CD8-positive, alpha-beta T cell (primary cell): ENCODE measurements at places on chromosomes 5 and 9. TPM values are rescaled to one million over a fixed set of nuclear protein-coding genes. Genes with fewer than 3 reads are reported as not detected.

GRCh38 chr9:110801426-110801825 lies 132.8 kb downstream of the MUSK start:
- no peak for DNase-seq

DNA sequence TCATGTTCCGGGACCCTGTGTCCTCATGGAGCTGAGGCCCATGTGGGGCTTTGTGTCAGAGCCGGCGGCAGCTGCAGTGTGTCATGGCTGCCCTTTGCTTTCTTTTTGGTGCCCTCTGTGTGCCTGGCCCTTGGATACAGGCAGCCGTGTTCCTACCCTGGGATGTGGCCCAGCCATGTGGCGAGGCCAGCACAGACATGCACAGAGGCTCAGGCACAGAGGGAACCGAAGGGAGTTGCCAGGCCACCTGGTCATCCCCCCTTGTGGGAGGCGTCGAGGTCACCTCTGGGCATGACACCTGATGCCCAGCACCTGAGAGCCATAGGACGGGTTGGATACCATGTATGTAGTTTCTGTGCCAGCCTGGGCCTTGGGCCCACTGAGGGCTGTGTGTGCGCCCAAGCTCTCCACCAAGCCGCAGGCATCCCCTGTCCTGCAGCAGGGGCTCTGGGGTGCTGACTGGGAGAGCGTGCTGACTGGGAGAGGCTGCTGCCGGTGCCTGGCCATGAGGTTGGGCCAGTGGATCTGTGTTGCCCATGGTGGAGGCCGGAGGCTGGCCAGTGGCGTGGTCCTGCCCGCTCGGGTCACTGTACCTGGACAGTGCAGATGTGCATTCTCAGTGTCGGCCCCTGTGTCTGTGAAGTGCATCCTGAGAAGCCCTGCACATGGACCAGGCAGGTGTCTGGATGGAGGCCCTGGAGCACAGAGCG lies 4.8 kb downstream of the NKD2 start:
- DNase-seq = no peak

GRCh38 chr9:88075966-88076285 lies 62.3 kb downstream of the SPATA31C2 start:
- no peak for DNase-seq

- DNase-seq = no peak
Measured at GRCh38 chr9:131714161-131714646, 25.7 kb downstream of the RAPGEF1 start.

- DNase-seq = no peak
Measured at GRCh38 chr9:125910286-125910685, 163.1 kb downstream of the PBX3 start.

GRCh38 chr5:2879701-2880100 lies 128.2 kb upstream of the IRX2 start:
- DNase-seq = no peak

- DNase-seq = no peak
Measured at GRCh38 chr9:110121170-110121569, 86.8 kb downstream of the C9orf152 start.

- no peak for DNase-seq
Measured at GRCh38 chr9:133103987-133104505, 17.0 kb downstream of the RALGDS start.

DNA sequence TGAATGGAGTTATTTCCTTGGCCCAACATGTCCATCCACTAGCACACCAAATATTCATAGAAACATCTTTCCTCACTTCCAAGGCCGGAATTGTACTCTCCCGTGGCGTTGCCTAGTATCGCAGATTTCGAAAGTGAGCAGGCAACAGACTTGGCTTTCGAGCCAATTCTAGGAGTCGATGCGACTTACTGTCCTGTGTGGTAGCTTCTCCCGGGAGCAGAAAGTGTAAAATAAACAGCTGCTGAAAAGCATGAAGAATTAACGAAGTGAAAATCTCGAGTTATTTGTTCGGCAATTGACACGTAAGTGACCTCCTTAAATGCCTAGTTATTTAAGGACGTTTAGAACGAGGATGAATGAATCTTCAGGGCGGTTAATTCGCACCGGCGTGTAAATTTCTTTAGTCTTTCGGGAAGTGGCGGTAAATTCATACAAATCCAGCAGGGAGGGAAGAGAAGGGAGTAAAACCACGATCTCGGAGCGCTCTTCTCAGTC lies 449 bp upstream of the PCSK5 start:
- DNase-seq = no peak

ZNF484 gene
- 18.7 TPM for total RNA-seq

SHISAL2B gene
- not detected for total RNA-seq

HIGD2A gene
- total RNA-seq = 106 TPM

SPINK5 gene
- not detected for total RNA-seq
